ENCODE measurements at places on chromosomes 3 and 15. TPM values are rescaled to one million over a fixed set of nuclear protein-coding genes. Genes with fewer than 3 reads are reported as not detected.

DNA sequence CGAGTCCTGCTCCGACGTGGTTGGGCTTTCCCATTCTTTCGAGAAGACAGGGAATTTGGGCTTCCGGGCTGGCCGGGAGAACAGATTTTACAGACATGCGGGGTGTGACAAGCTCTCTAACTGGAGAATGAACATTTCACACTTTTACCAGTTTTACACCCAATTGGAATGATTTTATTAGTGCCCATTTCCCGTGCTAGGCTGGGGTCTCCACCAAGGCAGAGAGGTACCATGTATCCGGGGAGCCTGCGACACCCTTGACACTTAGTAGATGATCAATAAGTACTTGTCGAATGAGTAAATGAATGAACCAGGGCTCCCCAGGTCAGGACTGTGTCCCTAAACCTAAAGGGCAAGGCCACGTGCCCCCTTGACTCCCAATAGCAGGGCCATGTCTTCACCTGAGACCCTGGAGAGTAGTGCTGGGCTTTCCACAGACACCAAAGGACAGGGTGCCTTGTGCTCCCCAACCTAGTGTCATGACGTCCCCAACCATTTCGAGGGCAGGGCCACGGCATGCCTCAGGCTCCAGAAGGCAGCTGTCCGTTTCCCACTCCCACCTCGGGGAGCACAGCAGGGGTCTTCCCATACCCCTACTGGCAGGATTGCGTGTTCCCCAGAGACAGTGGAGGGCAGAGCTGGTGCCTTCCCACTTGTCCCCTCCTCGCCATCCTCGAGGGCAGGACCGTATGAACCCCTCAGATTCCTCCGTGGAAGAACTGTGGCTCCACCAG lies 679 bp upstream of the MYD88 start:
- H3K36me3 ChIP-seq: peaks cover 30% of the 10 kb centered on the region
- peak; percentile 11 for DNase-seq
- peak overlapping the region; percentile 94 for H3K27ac ChIP-seq
- H3K4me1 ChIP-seq: peaks cover 76% of the 10 kb centered on the region

- H3K27ac ChIP-seq: peak overlapping the region; percentile 98
- H3K4me3 ChIP-seq: peak overlapping the region; percentile 48
- no peak for DNase-seq
- peaks cover 3% of the 10 kb centered on the region for H3K36me3 ChIP-seq
- H3K27me3 ChIP-seq: no peaks in the 10 kb centered on the region
Measured at GRCh38 chr3:13017361-13018042, 55.7 kb downstream of the IQSEC1 start.

- H3K4me3 ChIP-seq: no peak overlapping the region
- H3K4me1 ChIP-seq: no peaks in the 10 kb centered on the region
- H3K27me3 ChIP-seq: no peaks in the 10 kb centered on the region
- no peak overlapping the region for H3K27ac ChIP-seq
- no peaks in the 10 kb centered on the region for H3K36me3 ChIP-seq
Measured at GRCh38 chr3:73295876-73296635, 234.6 kb downstream of the EBLN2 start.

- H3K36me3 ChIP-seq: no peaks in the 10 kb centered on the region
- no peaks in the 10 kb centered on the region for H3K4me1 ChIP-seq
- no peak overlapping the region for H3K27ac ChIP-seq
Measured at GRCh38 chr3:124256599-124256998, 264.7 kb upstream of the ROPN1 start.

DNA sequence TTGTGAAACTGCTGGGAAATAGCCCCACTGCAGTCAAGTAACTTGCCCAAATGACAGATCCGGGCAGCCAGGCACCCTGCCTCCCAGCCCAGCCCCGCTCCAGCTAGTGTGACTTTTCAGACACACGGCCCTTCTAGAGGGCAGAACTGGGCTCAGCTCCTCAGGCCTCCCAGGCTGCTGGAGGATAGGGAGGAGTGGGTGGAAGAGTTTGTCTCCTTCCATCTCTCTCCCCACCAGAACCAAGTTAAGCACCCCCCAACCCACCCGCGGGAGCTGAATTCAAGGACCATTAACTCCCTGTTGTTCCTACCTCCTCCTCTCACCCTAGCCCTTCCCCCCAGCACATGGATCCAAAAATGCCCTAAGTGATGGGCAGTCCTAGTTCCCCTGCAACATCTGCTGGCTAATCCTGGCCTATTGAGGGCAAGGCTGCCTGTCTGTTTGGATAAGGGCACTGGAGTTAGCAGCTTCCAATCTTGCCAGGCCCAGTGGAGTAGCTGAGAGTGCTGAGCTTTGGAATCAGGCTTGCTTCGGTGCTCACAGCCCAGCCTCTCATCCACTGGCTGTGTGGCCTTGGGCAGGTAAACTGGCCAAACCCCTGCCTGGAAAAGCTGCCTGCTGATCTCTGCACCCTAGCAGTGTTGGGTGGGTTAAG lies 3.1 kb downstream of the CCDC33 start:
- H3K4me3 ChIP-seq: no peak overlapping the region
- H3K36me3 ChIP-seq: no peaks in the 10 kb centered on the region
- H3K27ac ChIP-seq: no peak overlapping the region
- DNase-seq: no peak
- H3K27me3 ChIP-seq: peaks cover 10% of the 10 kb centered on the region

The CALML4 gene
- 13.1 TPM for total RNA-seq

The TRAT1 gene
- total RNA-seq: 99.4 TPM

The COL6A5 gene
- 0.16 TPM for total RNA-seq

DNA sequence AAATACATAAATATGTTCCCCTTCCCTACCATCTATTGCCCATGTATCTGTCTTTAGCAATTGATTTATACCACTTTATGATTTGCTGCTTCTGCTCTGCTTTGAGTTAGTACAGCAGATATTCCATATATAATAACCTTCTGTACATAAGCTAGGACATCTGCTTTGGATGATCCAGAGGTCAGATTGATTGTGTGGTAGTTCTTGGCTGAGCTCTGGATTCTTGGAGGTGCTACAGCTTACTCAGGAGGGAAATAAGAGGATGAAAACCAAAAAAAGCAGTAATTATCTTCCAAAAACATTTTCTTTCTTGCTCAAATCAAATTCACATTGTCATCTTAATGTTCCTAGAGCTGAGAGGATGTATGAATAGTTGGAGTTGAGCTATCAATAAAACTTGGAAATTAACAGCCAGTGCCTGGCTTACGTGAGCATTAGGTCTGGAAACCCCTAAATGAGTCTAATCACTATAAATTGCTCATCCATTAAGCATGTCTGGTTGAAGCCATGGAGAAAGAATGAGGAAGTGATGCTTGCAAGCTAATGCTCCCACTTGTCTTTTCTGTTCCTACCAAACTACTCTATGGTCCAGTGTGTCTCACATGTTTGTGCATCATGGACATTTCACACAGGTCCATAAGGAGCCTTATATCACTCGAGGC lies 36.3 kb upstream of the TMEM42 start:
- no peak overlapping the region for H3K27ac ChIP-seq
- H3K4me1 ChIP-seq: no peaks in the 10 kb centered on the region
- H3K36me3 ChIP-seq: peaks cover 39% of the 10 kb centered on the region
- no peaks in the 10 kb centered on the region for H3K27me3 ChIP-seq
- H3K4me3 ChIP-seq: no peak overlapping the region

DNA sequence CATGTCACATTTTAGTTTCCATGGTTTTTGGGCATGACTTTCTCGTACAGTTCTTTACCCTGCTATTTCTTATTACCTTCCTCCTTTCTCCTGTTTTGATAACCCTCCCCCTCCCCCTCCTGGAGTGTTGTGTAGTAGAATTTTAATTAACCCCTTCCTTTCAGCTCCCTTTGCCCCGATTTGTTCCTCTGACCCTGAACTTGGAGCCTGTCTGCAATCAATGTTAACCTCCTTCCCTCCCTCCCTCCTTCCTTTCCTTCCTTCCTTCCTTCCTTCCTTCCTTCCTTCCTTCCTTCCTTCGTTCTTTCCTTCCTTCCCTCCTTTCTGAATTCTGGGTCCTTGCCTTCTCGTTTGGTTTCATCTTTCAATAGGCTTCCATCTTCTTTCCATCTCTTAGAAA lies 90.4 kb downstream of the ECT2 start:
- DNase-seq: no peak
- H3K4me3 ChIP-seq: no peak overlapping the region
- H3K27me3 ChIP-seq: peaks cover 10% of the 10 kb centered on the region
- no peaks in the 10 kb centered on the region for H3K4me1 ChIP-seq
- H3K27ac ChIP-seq: no peak overlapping the region

The CX3CR1 gene
- 0.44 TPM for total RNA-seq

GRCh38 chr15:31511707-31512310 lies 185.2 kb downstream of the KLF13 start:
- peak overlapping the region; percentile 68 for H3K4me3 ChIP-seq
- DNase-seq: peak; percentile 69

- no peak overlapping the region for H3K27ac ChIP-seq
- no peak for DNase-seq
- no peaks in the 10 kb centered on the region for H3K27me3 ChIP-seq
Measured at GRCh38 chr3:174122411-174122810, 724.9 kb downstream of the NLGN1 start.

- DNase-seq: peak; percentile 13
- H3K36me3 ChIP-seq: peaks cover 4% of the 10 kb centered on the region
- no peaks in the 10 kb centered on the region for H3K27me3 ChIP-seq
- H3K4me1 ChIP-seq: peaks cover 91% of the 10 kb centered on the region
- peak overlapping the region; percentile 77 for H3K27ac ChIP-seq
- H3K4me3 ChIP-seq: no peak overlapping the region
Measured at GRCh38 chr15:60901647-60902046, 327.5 kb downstream of the RORA start.
